ENCODE measurements at places on chromosomes 1 and 21. TPM values are rescaled to one million over a fixed set of nuclear protein-coding genes. Genes with fewer than 3 reads are reported as not detected.

DNA sequence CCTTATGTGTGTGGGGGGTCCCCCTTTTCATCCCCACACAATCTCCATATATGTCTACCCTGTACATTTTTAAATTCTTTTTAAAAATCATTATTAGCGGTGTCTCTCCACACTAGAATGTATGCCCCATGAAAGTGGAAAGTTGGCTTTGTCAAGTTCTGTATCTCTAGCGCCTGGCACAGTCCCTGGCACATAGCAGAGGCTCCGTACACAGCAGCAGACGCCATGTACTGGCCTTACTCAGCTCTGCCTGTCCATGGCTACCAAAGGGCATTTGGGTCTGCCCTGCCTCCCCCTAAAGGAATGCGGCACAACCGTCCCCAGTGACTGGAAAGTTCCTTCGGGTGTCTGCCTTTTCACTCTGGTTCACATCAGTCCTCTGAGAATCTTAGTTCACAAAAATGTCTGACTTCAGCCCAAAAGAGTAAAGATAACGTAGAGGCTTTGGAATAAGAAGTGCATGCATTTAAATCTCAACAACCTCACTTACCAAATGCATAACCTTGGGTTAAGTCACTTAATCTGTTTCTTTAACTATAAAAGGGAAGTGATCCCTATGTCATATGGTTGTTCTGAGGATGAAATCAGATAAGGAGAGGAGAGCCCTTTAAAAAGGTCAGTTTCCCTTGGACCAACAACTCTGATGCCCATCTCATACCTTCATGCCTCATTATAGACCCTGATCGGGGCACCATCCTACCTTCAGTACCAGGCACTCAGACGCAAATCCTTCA lies 61.1 kb downstream of the CD46 start:
- no peak for DNase-seq

- DNase-seq = no peak
These were observed 1.7 kb upstream of the FRRS1 start for GRCh38 chr1:99768104-99768503.

DNA sequence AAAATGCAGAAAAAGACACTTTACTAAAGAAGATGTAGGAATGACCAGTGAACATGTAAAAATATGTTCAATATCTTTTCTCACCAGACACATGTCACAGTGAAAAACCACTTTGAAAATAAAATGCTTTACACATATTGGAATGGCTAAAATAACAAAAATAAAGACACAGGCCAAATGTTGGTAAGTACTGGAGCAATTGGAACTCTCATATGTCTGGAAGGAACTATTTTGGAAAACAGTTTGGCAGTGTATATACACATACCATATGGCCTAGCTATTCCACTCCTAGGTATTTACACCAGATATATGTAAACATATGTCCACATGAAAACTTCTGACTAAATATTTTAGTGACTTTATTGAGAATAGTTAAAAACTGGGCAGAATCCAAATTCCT lies 927.2 kb downstream of the BRINP3 start:
- no peak for DNase-seq

DNA sequence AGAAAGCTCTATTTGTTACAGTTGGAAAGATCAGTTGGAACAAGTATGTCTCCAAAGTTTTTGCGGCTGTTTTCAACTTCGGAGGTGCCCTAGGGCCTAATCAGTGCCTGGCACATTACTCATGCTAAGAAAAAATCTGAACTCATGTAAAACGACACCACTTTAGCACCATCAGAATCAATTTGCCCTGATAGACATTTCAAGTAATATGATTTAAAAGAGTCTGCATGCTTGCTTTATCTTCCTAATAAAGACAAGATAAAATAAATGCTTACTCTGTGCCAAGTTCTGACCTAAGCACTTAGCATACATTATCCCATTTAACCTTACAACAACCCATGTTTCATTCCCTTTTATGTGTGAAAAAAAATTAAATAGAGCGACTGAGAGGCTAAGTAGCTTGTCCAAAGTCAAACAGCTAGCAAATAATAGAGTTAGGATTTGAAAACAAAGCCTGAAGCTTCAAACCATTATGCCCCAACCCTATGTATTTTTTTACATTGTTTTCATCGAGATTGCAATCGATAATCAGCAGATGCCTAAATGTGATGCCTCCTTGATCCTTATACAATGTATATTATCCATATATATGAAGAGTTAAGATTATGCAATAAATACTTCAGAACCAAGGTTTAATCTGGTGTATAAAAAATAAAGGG lies 91.3 kb downstream of the DENND1B start:
- DNase-seq = no peak

CFAP74 gene
- total RNA-seq = 0.20 TPM

DNA sequence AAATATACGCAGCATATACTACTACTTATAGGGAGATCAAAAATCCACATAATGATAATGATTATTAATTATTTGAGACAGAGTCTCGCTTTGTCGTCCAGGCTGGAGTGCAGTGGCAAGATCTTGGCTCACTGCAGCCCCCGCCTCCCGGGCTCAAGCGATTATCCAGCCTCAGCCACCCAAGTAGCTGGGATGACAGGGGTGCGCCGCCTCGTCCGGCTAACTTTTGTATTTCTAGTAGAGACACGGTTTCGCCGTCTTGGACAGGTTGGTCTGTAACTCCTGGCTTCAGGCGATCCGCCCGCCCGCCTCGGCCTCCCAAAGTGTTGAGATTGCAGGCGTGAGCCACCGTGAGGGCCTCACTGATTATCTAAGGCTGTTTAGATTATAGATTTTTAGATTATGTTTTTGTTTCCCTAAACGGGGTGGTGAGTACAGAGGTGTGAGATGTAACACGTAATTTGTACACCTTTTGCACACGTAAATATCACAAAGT lies 548 bp upstream of the SLC25A33 start:
- DNase-seq = no peak

GRCh38 chr1:174376030-174376429 lies 71.7 kb upstream of the GPR52 start:
- no peak for DNase-seq

GRCh38 chr1:104592926-104593325 lies 843.2 kb downstream of the AMY1C start:
- no peak for DNase-seq

- DNase-seq = no peak
These were observed 139.6 kb downstream of the TOMM20 start for GRCh38 chr1:234989019-234989418.

- DNase-seq = no peak
These were observed 103.4 kb downstream of the ROR1 start for GRCh38 chr1:63877021-63877767.

DNA sequence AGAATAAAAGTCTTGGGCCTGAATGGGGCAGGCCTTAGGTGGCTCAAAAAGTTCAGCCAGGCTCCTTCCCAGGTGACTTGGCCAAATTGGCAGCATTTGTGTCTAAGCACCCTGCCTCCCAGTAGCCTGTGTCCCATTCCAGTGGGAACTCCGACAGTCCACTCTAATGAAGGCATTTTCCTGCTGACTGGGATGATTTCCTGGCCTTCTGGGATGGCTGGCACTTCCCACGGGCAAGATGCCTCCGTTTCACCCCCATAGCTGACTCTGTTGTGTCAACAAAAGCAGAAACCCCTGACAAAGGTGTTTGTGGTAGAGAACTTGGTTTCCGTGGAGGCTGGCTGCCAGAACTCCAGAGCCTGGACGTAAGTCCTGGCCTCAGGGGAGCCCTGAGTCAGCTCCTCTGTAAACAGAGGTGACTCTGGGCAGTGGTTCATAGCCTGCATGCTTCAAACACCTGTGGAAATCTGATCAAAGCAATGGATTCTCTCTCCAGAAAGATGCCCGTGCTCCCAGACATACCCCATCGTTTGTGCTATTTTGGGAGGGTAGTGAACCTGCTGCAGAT lies 36.6 kb downstream of the WNT3A start:
- no peak for DNase-seq

GRCh38 chr1:29858646-29859045 lies 622.3 kb downstream of the PTPRU start:
- no peak for DNase-seq

DNA sequence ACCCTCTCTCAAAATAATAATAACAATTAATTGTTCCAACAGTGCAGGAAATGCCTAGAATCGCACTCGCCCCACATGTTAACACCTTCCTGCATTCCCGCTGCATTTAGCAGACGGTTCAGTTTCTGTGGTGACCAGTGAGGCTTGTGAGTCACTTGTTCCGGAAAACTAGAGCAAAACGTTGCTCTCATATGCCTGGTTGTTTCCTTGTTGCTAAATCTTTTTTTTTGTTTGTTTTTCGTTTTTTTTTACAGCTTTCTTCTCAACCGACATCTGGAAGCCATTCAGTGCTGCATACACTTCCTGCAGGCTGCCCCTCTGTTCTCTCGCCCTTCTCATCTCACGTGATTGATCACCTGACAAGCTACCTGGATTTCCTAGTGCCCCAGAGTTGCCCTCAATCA lies 56.9 kb upstream of the TMPRSS2 start:
- no peak for DNase-seq

DNA sequence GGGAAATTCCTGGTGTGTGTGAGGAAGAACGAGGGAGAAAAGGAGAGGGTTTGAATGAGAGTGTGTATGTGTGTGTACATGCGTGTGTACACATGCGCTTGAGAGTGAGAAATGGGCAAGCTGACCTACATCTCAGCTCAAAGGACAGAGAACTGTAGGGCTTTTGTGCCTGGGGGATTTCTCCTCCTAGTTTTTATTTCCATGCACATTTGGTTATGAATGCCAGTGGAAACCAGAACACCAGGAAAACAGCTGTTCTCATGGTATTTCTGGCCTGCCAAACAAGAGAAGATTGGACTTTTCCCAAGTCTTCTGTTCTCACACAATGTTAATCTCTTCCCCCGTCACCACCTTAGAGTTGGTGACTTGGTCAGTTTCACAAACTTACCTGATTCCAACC lies 45.2 kb downstream of the SLC44A3 start:
- DNase-seq = no peak

- DNase-seq = no peak
These were observed 45.5 kb downstream of the MAN1C1 start for GRCh38 chr1:25662061-25662460.

DNA sequence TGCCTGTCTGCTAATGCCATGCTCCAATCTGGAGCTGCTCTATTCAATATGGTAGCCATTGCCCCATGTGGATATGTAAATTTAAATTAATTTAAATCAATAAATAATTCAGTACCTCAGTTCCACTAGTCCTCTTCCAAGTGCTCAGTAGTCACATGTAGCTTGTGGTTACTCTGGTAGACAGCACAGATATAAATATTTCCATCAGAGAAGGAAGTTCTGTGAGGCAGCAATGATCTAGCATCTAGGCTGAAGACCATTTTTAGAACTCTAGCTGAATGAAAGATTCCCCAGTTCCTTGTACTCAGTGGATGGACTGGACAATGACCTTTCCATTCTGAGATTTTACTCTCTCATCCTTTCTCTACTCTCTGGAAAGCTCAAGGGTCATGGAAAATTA lies 25.8 kb upstream of the CAPZB start:
- DNase-seq = no peak

ASPM gene
- 50.3 TPM for total RNA-seq

TP53BP2 gene
- 38.7 TPM for total RNA-seq

ANGPTL3 gene
- not detected for total RNA-seq

- no peak for DNase-seq
These were observed 196.4 kb downstream of the KAZN start for GRCh38 chr1:14794906-14795305.

DNA sequence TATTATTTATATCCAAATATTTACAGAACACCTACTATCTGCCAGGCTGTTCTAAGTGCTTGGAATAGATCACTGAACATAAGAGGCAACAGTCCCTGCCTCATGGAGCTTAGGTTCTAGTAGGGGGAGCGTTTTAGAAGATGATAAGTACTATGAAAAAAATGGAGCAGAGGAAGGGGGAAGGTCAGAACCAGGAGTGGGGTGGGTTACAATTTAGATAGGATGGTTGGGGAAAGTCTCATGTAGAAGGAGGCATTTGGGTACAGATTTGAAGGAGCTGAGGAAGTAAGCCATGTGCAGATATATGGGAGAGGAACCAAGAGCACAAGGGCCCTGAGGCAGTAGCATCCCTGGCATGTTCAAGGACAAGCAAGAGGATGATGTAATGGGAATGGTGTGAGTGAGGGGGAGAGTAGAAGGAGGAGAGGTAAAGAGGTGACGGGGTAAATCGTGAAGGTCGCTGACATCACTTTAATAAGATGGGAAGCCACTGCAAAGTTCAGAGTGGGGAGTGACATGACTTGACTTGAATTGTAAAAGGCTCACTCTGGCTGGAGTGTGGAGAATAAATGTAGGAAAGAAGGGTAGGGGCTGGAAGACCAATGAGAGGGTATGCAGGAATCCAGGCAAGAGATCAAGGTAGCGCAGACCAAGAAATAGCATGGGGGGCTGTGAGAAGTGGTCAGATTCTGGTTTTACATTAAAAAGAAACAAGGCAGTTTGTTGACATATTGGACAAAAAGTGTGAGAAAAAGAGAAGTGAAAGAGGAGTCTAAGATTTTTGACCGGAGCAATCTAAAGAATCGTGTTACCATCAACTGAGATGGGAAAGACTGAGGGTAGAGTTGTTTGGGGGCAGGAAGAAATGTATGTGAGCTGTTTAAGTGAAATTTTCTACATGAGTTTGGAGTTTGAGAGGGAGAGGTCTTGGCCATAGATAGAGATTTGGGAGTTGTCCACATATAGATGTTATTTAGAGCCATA lies 92.6 kb downstream of the LPAR3 start:
- DNase-seq = no peak

- no peak for DNase-seq
These were observed 16.9 kb downstream of the MATN1 start for GRCh38 chr1:30706528-30706927.

DNMT3L gene
- not detected for total RNA-seq

SERPINC1 gene
- not detected for total RNA-seq

WDR26 gene
- 65.5 TPM for total RNA-seq

DNA sequence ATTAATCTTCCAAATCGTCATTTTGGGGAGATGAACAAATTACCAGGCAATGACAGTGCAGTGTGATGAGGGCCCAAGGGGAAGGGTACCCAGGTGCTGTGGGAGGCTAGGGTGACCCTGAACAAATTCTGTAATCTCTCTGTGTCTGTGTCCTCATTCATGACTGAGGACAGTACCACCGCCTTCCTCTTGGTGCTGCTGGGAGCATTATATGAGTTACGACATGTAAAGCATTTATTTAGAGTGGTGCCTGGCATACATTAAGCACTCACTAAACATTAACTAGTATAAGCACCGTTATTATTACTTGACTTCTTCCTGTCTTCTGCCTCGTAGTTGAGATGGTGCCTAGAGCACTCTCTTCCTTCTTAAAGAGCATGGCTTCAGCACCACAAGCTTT lies 468.2 kb upstream of the VAMP3 start:
- DNase-seq = no peak

SHISA4 gene
- 7.8 TPM for total RNA-seq

DNA sequence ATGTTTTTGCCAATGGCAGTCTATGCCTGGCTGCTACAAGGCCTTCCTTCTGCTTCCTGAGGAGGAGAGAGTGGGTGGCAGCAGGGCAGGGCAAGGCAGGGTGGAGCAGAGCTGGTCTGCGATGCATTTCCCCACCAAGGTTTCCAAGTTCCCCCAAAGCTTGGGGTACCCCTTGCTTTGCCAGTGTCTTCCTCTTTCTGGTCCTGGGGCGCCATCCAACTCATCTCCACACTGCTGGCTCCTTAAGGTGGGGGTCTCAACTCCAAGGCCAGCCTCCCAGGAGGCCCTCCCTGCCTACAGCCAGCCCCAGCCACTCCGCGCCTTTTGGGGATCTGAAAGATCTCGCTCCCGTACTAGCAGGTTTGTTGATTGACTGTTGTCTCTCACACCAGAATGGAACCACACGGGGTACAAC lies 3.9 kb upstream of the SKI start:
- DNase-seq = no peak

Data from H1 (cell line).